Naive B cell (primary cell): ENCODE measurements at places on chromosomes 2 and 18. TPM values are rescaled to one million over a fixed set of nuclear protein-coding genes. Genes with fewer than 3 reads are reported as not detected.

DNA sequence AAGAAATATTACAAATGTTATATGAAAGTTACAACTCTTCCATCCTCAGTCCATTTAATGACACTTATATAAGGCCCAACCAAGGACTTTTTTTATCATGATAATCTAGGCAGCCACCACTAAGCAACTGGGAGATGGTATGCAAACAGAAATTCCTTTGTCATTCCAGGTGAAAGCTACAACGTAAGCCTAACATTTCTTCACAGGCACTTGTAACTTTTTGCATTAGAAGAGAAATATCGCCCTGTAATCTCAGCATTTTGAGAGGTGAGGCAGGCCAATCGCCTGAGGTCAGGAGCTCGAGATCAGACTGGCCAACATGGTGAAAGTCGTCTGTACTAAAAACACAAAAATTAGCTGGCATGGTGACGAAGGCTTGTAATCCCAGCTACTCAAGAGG lies 581.2 kb upstream of the SLC8A1 start:
- no peak for DNase-seq

DNA sequence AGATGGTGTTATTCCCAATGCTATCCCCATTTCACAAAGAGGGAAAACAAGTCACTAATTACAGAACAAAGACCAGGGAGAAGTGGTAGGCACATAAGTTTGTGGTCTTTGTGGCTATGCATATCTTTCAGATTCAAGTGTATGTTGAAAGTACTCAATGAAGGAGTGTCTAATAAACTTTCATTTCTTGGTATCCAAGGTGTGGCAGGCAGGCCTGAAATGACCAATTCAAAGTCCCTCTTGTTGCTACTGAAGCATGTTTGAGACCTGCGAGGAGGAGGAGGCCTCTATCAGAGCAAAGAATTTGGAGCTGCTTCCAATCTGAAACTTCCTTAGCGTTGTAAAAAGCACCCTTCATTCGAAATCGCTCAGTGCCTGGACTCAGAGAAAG lies 60.9 kb upstream of the KLF7 start:
- DNase-seq = no peak

GRCh38 chr18:35991696-35992095 lies 19.2 kb downstream of the RMP24 start:
- DNase-seq = no peak

The LIMS4 gene
- polyA plus RNA-seq = 0.58 TPM

DNA sequence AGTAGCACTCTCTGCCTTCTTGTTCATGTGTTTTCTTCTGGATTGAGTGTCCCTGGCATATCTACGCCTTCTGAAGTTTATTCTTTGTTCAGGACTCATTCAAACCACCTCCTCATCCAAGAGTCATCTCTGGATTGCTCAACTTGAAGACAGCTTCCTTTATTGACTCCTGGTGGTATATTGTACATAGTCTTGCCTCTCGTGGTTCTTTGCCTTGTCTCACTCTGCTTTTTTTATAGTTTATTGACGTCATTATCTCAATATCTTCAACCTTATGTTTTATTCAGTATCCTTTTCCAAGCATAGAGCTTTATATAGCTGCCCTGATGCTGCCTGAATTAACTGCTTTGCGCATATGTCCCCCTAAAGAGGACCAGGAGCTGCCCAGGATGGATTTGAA lies 161.7 kb downstream of the INSIG2 start:
- DNase-seq = no peak

The GMCL1 gene
- 25.4 TPM for polyA plus RNA-seq

- no peak for DNase-seq
Measured at GRCh38 chr2:27313882-27314645, 5.8 kb upstream of the UCN start.

GRCh38 chr18:33355756-33356155 lies 84.8 kb downstream of the CCDC178 start:
- no peak for DNase-seq

- DNase-seq = no peak
Measured at GRCh38 chr2:65252640-65253039, 25.0 kb downstream of the ACTR2 start.

GRCh38 chr18:44520981-44521667 lies 159.6 kb upstream of the SETBP1 start:
- DNase-seq = no peak

The MLPH gene
- polyA plus RNA-seq = not detected

DNA sequence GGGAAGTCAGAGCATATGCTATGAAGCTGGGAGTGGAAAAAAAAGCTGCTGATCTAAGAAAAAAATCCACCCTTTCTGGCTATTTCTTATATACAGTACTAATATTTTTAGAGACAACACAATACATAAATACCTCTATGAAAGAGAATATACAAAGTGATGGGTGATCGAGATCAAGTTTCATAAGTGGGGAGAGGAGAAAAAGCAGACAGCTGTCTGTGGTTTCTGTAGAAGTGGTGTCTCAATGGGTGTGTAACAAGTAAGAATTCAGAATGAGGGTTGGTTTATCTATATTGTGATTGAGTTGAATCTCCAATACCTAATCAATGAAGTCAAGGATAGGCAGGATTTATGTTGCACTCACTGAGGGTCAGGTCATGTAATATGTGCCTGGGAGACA lies 191.0 kb downstream of the HNMT start:
- no peak for DNase-seq

The TCF23 gene
- not detected for polyA plus RNA-seq

DNA sequence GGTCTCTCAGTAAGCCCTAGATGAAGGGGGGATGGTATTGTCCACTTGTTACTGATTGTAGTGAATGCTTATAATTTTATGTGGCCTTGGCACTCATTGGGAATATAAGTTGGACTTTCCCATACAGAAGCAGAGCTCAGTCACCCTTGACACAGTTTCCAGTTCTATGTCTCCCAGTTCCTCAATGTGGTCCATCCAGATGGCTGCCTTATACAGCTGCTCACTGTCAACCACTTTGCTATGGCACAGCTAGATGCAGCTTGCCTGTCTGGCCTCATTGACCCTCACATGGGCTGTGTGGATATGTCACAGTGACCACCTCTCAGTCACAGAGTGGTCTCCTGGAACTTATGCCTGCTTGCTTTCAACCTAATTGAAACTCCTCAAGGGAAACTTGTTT lies 21.7 kb downstream of the SLC39A6 start:
- DNase-seq = no peak
